NT2/D1 (cell line): ENCODE measurements at places on chromosomes 4 and X.

DNA sequence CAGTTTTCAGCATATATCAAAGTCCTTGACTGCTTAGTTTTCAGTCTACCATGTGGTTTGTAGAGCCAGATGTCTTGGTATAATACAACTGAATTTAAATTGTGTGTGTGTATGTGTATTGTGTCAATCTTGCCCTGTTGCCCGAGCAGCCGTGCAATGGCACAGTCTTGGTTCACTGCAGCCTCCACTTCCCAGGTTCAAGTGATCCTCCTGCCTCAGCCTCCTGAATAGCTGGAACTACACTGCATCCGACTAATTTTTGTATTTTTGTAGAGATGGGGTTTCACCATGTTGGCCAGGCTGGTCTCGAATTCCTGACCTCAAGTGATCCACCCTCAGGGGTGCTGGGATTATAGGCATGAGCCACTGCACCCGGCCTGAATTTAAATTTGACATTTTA lies 6.0 kb upstream of the KLHL5 start:
- no peak for DNase-seq

DNA sequence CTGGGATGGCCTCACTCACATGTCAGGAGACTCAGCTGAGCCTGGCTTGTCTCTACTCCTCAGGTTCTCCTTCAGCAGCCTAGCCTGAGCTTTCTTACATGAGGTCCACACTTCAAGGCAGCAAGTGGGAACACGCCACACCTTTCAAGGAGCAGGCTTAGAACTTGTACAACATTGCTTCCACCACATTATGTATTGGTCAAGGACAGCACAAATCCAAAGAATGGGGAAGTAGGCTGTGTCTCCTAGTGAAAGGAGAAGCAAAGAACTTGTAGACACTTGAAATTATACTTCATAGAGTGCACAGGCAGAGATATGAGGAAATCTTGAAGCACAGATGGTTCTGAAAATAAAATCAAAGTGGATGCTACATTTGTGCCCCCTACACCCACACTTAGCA lies 120.9 kb upstream of the NOCT start:
- DNase-seq, result no peak

DNA sequence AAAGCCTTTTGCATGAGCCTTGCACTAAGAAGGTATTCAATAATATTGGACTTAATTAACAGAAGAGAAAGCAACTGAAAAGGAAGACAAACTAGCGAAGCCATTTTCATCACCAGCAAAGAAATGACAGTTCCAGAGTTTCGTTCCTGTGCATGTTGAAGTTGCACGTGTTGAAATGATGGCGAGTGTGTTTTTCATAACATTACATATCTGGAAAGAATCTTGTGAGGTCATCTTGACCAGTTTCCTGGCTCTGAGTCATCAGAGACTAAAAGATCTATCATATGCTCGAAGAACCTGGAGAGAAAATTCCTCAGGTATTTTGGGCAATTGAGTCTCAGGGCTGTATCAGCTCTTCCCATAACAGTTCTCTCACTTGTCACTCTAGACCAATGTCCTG lies 106.2 kb upstream of the MAML3 start:
- DNase-seq, result no peak

DNA sequence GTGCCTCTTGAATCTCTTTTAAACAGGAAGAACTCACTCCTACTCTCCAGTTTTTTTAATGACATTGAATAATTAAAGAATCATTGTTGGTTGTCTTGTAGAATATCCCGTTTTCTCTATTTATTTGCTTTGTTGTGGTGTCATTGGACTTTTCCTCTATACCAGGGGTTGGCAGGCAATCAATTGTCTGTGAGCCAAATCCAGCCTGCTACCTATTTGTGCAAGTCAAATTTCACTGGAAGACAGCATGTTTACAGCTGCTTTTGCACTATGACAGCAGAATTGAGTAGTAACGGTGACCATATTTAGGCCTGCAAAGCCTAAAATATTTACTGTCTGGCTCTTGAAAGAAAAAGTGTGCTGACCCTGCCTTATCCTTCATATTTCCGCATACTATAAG lies 34.8 kb downstream of the POLA1 start:
- DNase-seq, result no peak

GRCh38 chr4:53156896-53157295 lies 209.0 kb downstream of the SCFD2 start:
- no peak for DNase-seq

DNA sequence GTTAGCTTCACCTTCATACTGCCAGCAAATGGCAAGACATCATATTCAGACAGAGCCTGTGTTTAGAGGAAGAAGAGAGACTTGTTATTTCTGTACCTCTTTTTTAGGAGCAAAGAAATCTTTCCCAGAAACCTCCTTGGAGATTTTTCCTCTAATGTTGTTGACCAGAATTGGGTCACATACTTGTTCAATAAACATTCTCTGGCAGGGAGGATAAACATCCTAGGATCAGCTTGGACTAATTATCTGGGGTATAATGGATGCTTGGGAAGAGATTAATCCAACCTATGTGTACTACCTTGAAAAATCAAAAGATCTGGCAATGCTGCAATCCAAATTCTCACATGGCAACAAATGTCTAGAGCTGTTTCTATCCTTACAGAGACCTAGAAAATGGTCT lies 8.4 kb upstream of the PRSS12 start:
- no peak for DNase-seq

- no peak for DNase-seq
These were observed 282.2 kb upstream of the KLF3 start for GRCh38 chr4:38381788-38382187.

DNA sequence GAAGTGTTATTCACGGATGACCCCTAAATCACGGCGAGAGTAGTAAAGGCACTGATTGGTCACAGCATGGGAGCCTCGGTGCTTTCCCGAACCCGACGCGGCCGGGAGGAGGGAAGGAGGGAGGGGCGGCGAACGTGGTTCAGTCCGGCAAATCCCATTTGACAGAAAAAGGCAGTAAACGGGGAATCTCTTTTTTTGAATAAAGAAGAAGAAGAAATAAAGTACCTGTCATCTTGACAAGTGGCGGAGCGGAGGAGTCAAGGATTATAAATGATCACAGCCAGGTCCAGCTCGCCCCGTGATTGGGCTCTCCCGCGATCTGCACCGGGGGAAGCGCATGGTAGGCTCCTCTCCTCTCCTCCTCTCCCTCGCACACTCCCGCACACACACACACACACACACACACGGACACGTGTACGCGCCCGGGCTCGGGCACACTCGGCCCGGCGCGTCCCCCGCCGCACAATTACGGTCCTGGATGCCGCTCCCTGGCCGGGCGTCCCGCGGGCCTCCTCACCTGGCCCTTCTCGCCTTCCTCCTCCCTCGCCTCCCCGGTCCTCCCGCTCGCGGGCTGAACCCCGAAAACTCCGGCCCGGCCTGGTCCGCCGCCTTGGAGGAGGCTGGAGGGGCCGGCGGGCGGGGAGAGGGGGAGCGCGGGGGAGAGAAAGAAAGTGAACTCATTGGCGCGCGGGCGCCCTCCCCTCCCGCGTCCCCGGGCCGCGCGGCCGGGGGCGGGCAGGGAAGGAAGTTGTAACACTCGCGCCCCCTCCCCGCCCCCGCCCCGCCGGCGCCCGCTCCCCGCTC lies 99.2 kb upstream of the TENM3 start:
- no peak for DNase-seq

- DNase-seq, result peak; percentile 8
These were observed 31.1 kb downstream of the CEP44 start for GRCh38 chr4:174314770-174315169.

GRCh38 chrX:119655125-119655524 lies 37.8 kb downstream of the SEPTIN6 start:
- DNase-seq, result no peak

DNA sequence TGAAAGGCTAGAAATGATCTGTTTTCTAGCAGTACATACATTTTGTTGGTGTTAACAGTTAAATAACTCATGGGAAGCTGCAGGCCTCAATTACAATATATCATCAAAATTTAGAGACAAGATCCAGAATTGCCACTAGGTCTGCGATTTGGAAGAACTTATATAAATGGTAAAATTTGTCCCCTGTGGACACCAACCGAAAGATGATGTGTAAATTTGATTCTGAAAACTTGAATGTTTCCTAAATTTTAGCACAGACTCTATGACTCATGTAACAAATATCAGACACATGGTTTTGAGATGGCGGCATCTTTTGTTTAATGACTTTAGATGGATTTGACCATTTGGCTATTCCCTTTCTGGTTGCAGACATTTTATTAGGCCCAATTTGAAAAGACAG lies 6.0 kb upstream of the HPGDS start:
- DNase-seq, result no peak

GRCh38 chrX:9475984-9476383 lies 11.1 kb downstream of the TBL1X start:
- DNase-seq, result no peak

GRCh38 chrX:2642791-2643190 lies 48.3 kb upstream of the CD99 start:
- no peak for DNase-seq

DNA sequence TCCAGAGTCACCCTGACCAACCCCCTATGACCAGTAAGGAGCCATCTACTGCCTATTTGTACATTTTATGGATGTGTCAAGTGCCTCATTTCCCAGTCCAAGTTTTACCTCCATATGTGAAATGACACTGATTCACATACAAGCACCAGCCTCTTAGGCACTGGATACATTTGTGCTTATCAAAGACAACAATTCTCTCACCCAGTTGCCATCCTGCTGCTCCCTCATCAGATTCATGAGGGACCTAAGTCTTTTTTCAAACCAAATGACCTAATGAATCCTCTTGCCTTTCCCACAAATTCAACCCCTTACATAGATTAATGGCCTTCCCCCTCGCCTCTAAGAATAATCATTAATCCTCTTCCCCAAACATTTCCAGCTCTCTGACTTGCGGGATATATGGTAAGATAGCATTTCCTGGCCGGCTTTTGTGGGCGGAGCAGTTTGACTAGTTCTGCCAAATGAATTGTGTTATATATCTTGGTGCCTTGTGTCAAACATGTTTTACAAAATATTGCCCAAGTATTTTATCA lies 233.9 kb downstream of the ARAP2 start:
- DNase-seq, result no peak

- no peak for DNase-seq
These were observed 331.7 kb downstream of the GPM6A start for GRCh38 chr4:175480404-175480803.

DNA sequence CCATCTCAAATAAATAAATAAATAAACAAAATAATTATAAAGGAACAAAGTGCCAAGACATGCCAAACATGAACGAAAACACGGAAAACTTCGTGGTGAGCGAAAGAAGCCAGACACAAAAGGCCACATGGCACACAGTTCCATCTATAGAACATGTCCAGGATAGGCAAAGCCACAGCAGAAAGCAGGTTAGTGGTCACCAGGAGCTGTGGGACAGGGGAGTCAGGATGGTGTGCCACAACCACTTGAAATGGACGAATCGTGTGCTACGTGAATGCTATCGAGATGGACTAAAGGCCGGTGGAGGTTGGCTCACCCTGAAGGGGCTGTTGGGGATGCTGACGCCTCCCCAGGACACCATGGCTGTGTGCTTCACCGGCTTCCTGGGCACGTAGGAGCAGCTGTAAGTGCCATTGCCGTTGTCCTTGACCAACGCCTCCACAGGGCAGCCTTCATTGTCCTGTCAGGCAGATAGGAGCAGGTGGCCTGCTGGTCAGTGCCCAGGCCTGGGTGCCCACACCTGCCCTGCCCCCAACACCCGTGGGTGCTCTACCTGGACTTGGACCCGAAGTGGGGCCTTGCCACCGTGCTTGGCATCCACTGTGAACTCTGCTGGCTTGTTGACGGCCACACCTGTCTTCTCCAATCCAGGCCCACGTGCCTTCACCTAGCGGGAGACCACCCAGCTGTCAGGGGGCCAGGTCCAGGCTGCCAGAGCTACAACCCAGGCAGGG lies 10.6 kb downstream of the FLNA start:
- DNase-seq, result no peak

- no peak for DNase-seq
These were observed 178.7 kb downstream of the CHIC2 start for GRCh38 chr4:53885668-53886067.

- DNase-seq, result no peak
These were observed 17.5 kb upstream of the TBC1D1 start for GRCh38 chr4:37873386-37873785.

DNA sequence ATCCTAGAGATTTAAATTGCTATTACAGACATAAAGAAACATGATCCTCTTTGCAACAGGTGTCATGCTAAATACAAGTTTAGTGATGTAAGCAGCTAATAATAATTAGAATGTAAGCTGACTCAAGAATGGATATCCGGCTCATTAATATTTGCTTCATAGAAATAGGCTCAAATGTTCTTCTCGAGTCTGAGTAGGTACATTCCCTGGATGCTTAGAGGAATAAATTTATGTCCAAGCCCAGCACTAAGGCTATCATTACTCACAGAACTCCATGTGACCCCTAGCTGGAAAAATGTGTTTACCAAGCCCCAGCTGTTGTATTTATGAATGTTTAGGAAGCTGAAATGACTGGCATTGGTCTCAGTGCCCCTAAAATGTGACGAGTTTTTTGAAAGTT lies 87.6 kb upstream of the TSPAN7 start:
- DNase-seq, result no peak

GRCh38 chr4:158203436-158203835 lies 6.8 kb upstream of the TMEM144 start:
- no peak for DNase-seq

DNA sequence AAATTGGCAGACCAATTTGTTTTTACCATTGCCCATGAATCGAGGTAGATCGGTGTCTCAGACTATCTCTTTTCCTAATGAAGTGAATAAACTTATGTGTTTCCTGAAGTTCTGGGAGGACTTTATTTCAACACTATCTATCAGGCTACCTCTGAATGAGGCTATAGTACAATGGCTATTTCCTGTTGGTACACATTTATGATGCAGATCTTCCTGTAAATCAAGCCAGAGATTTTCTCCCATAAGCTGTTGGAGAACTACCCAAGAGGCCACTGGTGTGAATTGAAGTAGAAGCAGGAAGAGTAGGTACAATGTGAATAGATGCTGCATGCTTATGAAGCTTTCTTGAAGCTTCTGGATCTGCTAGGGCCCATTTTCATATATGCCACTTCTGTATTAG lies 16.0 kb downstream of the TXK start:
- DNase-seq, result no peak

DNA sequence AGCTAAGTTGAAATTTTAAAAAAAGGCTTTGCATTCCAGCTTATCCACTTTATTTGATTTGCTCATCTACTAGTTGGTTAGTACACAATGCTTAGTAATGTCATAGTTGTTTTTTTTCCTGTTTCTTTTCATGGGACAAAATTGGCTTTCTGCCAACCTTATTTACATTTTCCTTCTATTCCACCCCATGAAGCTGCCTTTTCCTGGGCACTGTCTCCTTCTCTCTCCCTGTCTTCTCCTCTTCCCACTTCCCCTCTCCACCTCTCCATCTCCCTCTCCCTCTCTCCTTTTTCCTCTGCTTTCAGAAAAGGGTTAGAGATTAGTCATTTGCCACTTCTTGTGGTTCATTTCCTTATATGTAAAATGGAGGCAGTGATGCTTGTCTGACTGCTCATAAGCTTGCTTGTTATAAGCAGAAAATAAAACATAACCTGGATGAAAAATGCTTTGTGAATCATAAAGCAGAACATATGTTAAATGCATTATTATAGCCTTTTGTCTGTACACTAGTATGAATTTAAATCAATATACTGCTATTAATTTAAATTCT lies 181.9 kb downstream of the CEP135 start:
- DNase-seq, result no peak
